ENCODE measurements at places on chromosomes 13 and 19.

GRCh38 chr13:104485571-104485970 lies 1419.4 kb upstream of the SLC10A2 start:
- no peak for DNase-seq

- DNase-seq: no peak
Observed at GRCh38 chr19:11693505-11694499, 44.9 kb downstream of the ZNF823 start.

DNA sequence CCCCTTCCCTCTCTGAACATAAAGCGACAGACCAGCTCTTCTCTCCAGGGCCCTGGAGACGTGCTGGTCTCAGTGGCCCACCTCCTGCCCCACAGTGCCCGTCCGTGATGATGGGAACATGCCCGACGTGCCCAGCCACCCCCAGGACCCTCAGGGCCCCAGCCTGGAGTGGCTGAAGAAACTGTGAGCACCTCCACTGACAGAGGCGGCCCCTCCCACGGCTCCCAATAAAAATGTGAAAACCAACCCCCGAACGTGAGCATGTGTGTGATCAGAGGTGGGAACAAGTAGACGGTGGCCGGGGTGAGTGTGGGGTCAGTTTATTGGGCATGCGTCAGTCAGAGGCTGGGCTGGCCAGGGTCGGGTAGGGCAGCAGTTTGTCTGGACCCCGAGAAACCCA lies 4.1 kb downstream of the NDUFA3 start:
- DNase-seq: no peak

DNA sequence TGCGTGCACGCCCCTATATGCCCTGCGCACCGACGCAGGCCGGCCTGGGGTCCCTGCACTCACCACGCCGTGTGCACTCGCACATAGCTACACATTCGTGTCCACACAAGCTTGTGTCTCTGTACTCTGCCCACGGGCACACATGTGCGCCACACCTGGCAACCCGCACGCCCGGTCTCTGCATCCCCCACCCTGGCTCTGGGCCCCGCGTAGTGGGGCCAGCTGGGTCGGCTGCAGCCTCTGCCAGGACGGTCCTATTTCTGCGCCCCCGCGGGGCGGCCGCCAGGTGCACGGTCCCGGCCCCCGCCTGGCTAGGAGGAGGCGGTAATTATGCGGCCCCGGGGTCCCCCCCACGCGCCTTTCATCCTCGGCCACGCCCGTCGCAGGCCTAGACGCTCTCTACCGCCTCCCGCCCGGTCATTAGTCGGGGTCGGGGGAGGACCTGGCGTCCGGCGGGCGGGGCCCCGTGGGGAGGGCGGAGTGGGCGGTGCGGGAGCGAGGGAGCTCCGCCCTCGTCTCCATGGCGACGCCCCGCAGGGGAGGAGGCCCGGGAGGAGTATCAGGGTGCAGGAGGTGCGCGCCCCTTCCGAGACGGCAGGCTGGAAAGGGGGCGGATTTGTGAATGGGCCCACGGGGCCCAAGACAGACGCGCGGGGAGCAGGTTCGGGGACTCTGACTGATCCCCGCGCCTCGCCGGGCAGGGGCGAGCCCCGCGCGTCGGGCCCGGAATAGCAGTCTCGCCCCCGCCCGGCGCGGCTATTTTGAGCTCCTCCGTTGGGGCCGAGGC lies 2.8 kb upstream of the CIRBP start:
- DNase-seq: peak; percentile 71

GRCh38 chr19:408902-409515 lies at the start of gene C2CD4C:
Gene C2CD4C (minus strand): TSS chr19:409147. CDS start chr19:408361, 786 bp downstream.
- no peak for DNase-seq

DNA sequence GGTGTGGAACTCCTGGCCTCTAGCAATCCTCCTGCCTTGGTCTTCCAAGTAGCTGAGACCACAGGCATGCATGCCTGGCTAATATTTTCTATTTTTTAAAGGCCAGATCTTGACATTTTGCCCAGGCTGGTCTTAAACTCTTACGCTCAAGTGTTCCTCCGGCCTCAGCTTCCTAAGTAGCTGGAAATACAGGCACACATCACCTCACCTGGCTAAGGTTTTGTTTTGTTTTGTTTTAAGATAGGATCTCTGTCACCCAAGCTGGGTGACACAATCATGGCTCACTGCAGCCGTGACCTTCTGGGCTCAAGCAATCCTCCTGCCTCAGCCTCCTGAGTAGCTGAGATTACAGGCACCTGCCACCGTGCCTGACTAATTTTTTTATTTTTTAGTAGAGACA lies 5.5 kb upstream of the RLN3 start:
- DNase-seq: no peak
